Ovary (tissue), 10 donors: ENCODE measurements at places on chromosomes 4 and X. TPM values are rescaled to one million over a fixed set of nuclear protein-coding genes. Genes with fewer than 3 reads are reported as not detected.

RTL5 gene
- 16.2 TPM for polyA plus RNA-seq

UGT2B15 gene
- polyA plus RNA-seq = not detected

ABCG2 gene
- 13.0 TPM for polyA plus RNA-seq

DGAT2L6 gene
- polyA plus RNA-seq = not detected

PFKFB1 gene
- 0.07 TPM for polyA plus RNA-seq

TMEM255A gene
- 25.2 TPM for polyA plus RNA-seq

MAGEA8 gene
- polyA plus RNA-seq = not detected

UGT2A1 gene
- polyA plus RNA-seq = not detected

KIAA1210 gene
- polyA plus RNA-seq = 0.43 TPM

HPGD gene
- polyA plus RNA-seq = 0.69 TPM

ERAS gene
- polyA plus RNA-seq = not detected

DNA sequence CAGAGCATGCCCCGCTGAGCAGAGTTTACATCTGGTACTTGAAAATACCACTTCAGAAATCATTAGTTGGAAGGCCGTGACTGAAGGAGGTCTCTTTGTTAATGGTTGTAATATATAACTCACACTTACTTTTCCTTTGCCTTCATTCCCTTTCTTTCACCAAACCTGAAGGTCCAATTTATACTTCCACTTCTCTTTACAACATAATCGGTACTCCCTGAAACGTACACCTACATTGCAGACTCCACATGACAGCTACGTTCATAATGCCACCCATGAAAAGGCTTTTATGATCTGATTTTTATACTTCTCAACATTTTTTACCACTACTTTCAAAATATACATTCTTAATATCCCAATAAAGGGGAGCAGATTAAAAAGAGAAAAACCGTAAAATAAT, 298.7 kb downstream of the C4orf33 start:
- H3K36me3 ChIP-seq = no peaks in the 10 kb centered on the region
- H3K27ac ChIP-seq = no peak overlapping the region
- H3K27me3 ChIP-seq = no peaks in the 10 kb centered on the region

DNA sequence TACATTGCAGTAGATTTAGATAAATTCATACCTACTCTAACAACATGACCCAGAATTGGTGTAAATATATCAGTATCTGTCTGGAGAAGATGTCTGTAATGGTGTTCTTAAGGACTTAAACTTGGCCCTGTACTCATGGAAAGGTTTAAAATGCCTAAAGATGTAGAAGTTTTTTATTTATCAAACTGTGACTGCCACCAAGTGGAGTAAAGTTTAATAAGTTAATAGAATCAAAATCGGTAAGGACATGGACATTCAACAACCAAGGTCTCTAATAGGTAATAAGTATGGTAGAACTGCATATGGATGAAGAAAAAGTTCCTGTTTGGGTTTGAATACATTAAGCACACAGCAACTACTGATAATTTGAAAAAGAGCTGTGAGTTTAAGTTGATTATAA, 474.0 kb upstream of the NDST3 start:
- no peak overlapping the region for H3K4me3 ChIP-seq
- H3K36me3 ChIP-seq = no peaks in the 10 kb centered on the region
- DNase-seq = no peak

DNA sequence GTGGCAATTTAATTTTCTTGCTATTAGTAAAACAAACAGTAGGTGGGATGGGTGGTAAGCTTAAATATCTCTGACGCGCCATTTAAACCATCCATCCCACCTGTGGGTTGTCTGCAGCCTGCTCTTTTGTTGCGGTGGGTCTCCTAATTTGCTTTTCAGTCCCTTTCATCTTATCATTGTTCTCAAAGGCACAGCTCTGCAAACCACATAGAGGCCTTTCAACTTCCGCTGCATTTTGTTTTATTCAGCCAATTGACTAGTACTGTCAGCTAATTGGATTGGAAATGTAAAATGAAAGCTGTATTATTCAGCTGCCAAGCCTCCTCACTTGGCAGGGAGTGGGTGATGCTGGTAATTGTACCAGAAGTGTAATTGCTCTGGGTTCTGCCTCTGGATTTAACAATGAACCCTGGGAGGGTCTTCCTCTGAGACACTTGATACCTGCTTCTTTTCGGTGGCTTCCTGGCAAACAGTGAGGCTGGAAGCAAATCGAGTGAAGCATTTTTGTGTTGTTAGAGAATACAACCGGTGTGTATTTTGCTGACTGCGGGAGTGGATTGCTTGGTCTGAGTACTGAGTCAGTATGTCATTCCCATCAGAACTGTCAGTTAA, 165.6 kb downstream of the FRAS1 start:
- H3K27ac ChIP-seq = no peak overlapping the region
- no peaks in the 10 kb centered on the region for H3K36me3 ChIP-seq
- H3K27me3 ChIP-seq = no peaks in the 10 kb centered on the region
- DNase-seq = no peak

GRCh38 chr4:47786958-47787370, 50.9 kb downstream of the CORIN start:
- no peak overlapping the region for H3K27ac ChIP-seq
- no peaks in the 10 kb centered on the region for H3K27me3 ChIP-seq
- H3K36me3 ChIP-seq = no peaks in the 10 kb centered on the region
- H3K4me1 ChIP-seq = no peaks in the 10 kb centered on the region
- no peak for DNase-seq
- H3K4me3 ChIP-seq = no peak overlapping the region

GRCh38 chr4:38310446-38311043, 350.3 kb downstream of the PTTG2 start:
- no peaks in the 10 kb centered on the region for H3K27me3 ChIP-seq
- no peak overlapping the region for H3K27ac ChIP-seq
- no peak for DNase-seq
- no peaks in the 10 kb centered on the region for H3K36me3 ChIP-seq
- no peaks in the 10 kb centered on the region for H3K4me1 ChIP-seq

DNA sequence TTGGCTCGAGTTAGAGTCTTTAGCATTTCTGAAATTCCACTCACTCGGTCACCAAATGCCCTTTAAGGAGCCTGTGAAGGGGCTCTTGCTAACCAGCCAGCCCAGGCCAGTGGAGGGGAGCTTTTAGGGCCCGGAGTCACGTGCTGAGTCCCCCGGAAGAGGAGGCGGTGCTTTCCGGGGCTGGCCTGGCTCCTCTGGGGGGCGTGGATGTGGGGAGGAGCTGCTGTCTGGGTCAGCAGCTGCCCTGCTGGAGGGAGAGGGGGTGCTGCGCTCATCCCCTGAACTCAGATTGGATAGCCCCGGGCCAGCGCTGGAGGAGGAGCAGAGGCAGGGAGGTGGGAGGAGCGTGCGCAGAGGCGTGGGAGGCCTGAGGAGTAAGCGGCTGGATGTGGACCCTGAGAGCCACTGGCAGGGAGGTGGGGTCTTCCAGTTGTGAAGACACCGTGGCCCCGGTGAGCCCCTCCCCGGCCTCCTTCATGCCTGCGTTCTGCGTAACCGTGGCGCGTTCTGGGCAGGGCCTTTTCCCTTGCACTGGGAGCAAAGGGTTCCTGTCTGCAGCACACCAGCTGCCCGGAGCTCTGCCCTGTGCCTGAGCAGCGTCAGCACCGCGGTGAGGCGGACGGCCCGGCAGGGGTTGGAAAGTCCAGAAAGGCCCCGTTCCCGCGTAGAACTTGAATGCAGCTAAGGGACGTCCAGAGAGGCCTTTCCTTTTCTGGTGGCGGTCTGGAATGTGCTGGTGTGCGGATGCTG, 19.7 kb downstream of the MAEA start:
- H3K27me3 ChIP-seq = no peaks in the 10 kb centered on the region
- H3K27ac ChIP-seq = peak overlapping the region; percentile 64
- H3K36me3 ChIP-seq = no peaks in the 10 kb centered on the region
- peak overlapping the region; percentile 35 for H3K4me3 ChIP-seq
- DNase-seq = peak; percentile 94

- H3K27ac ChIP-seq = no peak overlapping the region
- H3K4me1 ChIP-seq = no peaks in the 10 kb centered on the region
- no peak for DNase-seq
- H3K36me3 ChIP-seq = no peaks in the 10 kb centered on the region
These were observed 22.1 kb downstream of the LUZP4 start for GRCh38 chrX:115311601-115312001.

- H3K27me3 ChIP-seq = no peaks in the 10 kb centered on the region
- no peak overlapping the region for H3K4me3 ChIP-seq
- no peaks in the 10 kb centered on the region for H3K4me1 ChIP-seq
- no peak overlapping the region for H3K27ac ChIP-seq
These were observed 56.6 kb upstream of the NRK start for GRCh38 chrX:105765691-105766090.

DNA sequence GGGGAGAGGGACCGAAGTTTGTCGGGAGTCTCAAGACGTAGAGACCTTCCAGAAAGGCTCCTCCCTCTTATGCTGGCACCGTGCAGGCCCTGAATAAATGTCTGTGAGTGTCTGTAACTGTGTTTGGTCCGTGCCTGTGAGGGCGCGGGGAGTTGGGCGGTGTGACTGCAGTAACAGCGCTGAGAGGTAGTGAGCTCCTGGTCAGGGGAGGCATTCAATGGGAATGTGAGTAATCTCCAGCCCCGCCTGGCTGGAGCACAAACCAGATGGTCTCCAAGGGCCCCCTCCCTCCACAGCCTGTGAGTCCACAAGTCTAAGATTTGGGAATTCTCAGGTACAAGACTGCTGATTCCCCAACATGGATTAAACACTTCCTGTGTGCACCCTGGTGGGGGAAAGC, 100.0 kb downstream of the HMX1 start:
- H3K27me3 ChIP-seq = no peaks in the 10 kb centered on the region
- H3K4me1 ChIP-seq = no peaks in the 10 kb centered on the region
- H3K27ac ChIP-seq = no peak overlapping the region
- H3K4me3 ChIP-seq = no peak overlapping the region
- H3K36me3 ChIP-seq = no peaks in the 10 kb centered on the region

GRCh38 chr4:101171747-101172146, 175.6 kb downstream of the PPP3CA start:
- DNase-seq = no peak
- H3K27ac ChIP-seq = no peak overlapping the region
- H3K27me3 ChIP-seq = no peaks in the 10 kb centered on the region
- H3K4me3 ChIP-seq = no peak overlapping the region
- H3K36me3 ChIP-seq = no peaks in the 10 kb centered on the region
- peaks cover 2% of the 10 kb centered on the region for H3K4me1 ChIP-seq

- H3K36me3 ChIP-seq = no peaks in the 10 kb centered on the region
- H3K27ac ChIP-seq = peak overlapping the region; percentile 68
- peak overlapping the region; percentile 61 for H3K4me3 ChIP-seq
- H3K27me3 ChIP-seq = no peaks in the 10 kb centered on the region
- H3K4me1 ChIP-seq = no peaks in the 10 kb centered on the region
- peak; percentile 16 for DNase-seq
These were observed 689 bp downstream of the METAP1 start for GRCh38 chr4:98996056-98996764.

- no peak overlapping the region for H3K4me3 ChIP-seq
- no peaks in the 10 kb centered on the region for H3K4me1 ChIP-seq
- no peak for DNase-seq
These were observed 911.7 kb upstream of the NDST4 start for GRCh38 chr4:116024954-116025708.

DNA sequence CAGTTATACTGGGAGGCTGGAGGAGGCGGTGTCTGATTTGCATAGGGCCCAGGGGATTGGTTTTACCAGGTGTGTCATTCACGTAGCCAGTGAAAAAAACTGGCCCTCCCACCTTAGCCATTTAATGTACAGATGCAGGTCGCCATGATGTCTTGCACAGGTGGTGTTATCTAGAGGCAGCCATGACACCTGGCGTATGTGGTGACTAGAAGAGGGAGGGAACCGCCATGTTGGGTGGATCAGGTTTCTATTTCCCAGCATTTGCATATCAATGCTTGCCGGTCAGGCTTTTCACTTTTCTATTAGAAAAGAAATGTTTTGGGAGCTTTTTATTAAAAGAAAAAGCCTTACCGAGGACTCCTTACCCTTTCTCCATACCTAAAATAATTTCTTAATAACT, 523.4 kb downstream of the ADGRL3 start:
- no peaks in the 10 kb centered on the region for H3K27me3 ChIP-seq
- H3K27ac ChIP-seq = no peak overlapping the region
- DNase-seq = no peak

DNA sequence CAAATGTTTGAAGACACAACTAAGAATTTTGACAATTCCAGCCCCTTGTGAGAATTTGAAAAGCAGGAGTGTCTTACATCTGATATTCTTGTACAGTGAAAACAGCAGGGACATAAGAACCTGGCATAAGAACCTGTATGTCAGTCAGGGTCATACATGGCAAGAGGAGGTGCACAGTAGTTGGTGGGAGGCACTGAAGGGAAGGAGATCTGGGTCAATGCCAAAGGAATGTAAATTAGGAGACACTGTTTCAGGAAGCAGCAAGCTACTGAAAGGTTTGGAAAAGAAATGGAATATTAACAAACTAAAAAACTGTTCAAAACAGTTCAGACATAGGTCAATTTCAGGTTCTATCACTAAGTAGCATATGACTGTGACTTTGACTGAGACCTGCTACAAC, 25.0 kb upstream of the SPP1 start:
- no peak overlapping the region for H3K27ac ChIP-seq
- H3K4me3 ChIP-seq = no peak overlapping the region
- no peaks in the 10 kb centered on the region for H3K36me3 ChIP-seq
- no peak for DNase-seq
- no peaks in the 10 kb centered on the region for H3K27me3 ChIP-seq

GRCh38 chr4:6041800-6042199, 23.6 kb upstream of the C4orf50 start:
- H3K27ac ChIP-seq = no peak overlapping the region
- no peaks in the 10 kb centered on the region for H3K36me3 ChIP-seq
- no peak overlapping the region for H3K4me3 ChIP-seq
- H3K27me3 ChIP-seq = no peaks in the 10 kb centered on the region

GRCh38 chr4:105058177-105058812, 88.4 kb upstream of the TET2 start:
- no peak overlapping the region for H3K4me3 ChIP-seq
- H3K4me1 ChIP-seq = no peaks in the 10 kb centered on the region
- H3K27ac ChIP-seq = no peak overlapping the region
- H3K36me3 ChIP-seq = no peaks in the 10 kb centered on the region
- DNase-seq = no peak

GRCh38 chr4:86927843-86928395, 6.9 kb upstream of the AFF1 start:
- peak; percentile 77 for DNase-seq
- no peak overlapping the region for H3K27ac ChIP-seq
- no peaks in the 10 kb centered on the region for H3K36me3 ChIP-seq
- no peak overlapping the region for H3K4me3 ChIP-seq
- H3K4me1 ChIP-seq = no peaks in the 10 kb centered on the region
- H3K27me3 ChIP-seq = no peaks in the 10 kb centered on the region
